H1 (cell line): ENCODE measurements at places on chromosomes 6 and 20.

- DNase-seq = no peak
Measured at GRCh38 chr6:56531839-56532595, 110.7 kb downstream of the DST start.

DNA sequence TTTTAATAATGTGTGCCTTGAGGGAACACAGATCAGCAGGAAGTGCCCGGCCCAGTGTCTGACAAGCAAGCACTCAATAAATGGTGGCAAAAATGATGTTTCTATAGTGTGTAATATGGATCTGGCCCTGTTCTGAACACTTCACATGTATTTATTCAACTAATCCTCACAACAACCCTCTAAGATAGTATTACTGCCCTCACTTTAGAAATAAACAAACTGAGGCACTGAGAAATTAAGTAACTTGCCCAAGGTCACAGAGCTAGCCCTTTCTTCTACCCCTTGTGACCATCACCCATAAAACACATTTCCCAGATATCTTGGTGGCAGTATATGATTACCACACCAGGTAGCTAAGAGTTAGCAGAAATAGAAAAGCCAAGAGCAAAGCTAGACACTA is 12.8 kb upstream of the MTFR2 start:
- no peak for DNase-seq

DNA sequence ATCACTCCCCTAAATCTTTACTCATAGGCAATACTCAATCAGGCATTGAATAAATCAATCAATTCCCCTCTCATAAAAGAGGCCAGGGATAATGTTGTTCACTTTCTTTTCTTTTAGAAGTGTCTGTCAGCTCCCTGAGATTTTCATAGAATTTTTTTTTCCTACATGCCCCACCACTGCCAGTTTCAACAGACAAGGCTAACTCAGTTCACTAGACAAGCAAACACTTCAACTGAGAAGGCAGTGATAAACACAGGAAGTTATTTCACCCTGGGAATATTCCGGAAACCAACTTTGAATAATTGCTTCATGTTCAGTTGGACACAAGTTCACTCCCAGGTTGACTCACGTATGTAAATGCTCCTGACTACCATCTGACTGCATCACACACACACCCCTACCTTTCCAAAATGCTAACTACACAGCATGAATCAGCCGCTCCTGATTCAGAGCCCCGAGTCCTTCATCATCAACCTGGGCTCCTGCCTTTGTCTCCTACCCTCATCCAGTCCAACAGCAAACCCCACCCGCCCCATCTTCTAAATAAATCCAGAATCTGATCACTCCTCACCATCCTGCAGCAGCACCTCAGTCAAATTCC is 143.9 kb downstream of the BCAS1 start:
- DNase-seq = no peak

DNA sequence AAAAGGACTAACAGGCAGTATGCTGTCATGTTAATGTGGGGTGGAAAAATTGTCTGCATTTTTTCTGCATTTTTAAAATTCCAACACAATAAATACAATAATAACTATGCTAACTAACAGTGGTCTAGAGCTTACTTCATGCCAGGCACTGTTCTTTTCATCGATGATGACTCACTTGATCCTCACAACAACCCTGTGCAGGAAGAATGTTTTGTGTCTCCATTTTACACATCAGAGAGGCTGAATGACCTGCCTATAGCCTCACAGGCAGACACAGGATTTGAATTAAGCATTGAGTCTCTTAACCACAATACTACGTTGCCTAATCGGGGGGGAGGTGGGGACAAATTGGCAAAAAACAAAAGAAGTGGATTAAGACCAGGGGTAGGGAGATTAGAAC is 26.9 kb upstream of the FANCE start:
- no peak for DNase-seq

- no peak for DNase-seq
Measured at GRCh38 chr6:152386131-152386530, 251.0 kb downstream of the SYNE1 start.

DNA sequence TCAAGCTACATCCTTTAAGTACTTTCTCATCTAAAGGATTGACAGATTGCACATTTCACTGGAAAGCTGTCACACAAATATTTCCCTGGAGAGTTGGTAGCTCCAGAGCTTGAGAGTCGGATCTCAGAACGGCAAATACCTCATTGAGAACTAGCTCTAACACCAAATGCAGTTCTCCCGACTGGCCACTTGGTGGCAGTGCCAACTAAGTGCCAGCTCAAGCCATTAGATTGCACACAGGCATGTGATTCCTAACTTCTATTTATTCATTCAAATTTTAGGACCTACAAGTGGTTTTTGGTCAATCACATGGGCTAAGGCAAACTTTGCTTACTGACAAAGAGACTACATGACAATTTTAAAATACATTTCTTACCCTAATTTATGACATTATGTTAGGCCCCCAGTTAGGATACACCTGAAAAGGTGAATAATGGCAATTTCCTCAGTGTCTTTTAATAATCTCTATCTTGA is 7.9 kb upstream of the MCHR2 start:
- DNase-seq = no peak

DNA sequence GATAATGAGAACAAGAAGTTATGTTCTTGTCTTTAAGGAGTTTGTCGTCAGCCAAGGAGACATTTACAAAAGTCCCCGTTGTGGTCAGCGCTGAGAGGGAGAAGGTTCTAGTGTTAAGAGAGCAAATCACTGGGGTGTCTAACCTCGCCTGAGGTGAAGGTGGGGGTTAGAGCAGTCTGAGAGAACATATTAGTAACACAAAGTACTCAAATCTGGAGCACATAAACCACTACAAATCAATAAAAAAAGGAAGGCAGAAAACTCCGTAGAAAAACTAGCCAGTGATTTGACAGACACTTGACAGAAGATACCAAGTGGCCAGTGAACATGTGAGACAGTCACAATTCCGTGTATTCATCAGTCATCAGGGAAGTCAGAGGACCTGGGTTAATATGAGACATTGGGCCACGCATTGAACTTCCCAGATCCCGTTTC is 45.4 kb downstream of the CDS2 start:
- no peak for DNase-seq

- DNase-seq = no peak
Measured at GRCh38 chr6:2872423-2873358, 30.4 kb downstream of the SERPINB9 start.

GRCh38 chr6:28751514-28751913 is 172.3 kb downstream of the TRIM27 start:
- no peak for DNase-seq

GRCh38 chr20:58701431-58702160 is 9.0 kb downstream of the NPEPL1 start:
- DNase-seq = no peak

GRCh38 chr6:77425216-77425615 is 38.1 kb downstream of the HTR1B start:
- no peak for DNase-seq

GRCh38 chr6:36436466-36436865 is 6.2 kb downstream of the PXT1 start:
- DNase-seq = no peak

DNA sequence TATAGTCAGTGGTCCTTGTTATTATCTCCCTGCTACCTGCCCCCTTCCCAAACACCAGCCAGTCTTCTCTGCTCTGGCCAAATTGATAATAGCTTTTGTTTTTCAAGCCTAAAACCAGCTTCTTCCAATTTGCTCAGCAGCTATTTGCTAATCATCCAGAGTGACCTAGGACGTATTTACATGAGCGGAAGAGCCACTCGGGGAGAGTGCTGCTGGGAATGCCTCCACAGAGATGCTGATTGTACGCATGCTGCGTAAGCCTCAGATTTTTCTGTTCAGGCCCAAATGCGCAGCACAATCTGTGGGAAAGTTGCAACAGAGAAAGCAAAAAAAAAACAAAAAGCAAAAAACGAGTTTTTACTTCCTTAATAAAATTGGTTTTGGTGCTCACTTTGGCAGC is 24.4 kb upstream of the ID1 start:
- DNase-seq = no peak
